Subcutaneous adipose tissue (tissue), 4 donors: ENCODE measurements at places on chromosomes 16 and 17. TPM values are rescaled to one million over a fixed set of nuclear protein-coding genes. Genes with fewer than 3 reads are reported as not detected.

MPO gene
- total RNA-seq, result 0.19 TPM

KRTAP2-4 gene
- total RNA-seq, result not detected

EPN3 gene
- total RNA-seq, result not detected

TNFSF13 gene
- 52.2 TPM for total RNA-seq

CCL8 gene
- 0.44 TPM for total RNA-seq

YPEL3 gene
- total RNA-seq, result 54.8 TPM

MYH8 gene
- total RNA-seq, result not detected

TTLL6 gene
- total RNA-seq, result 0.66 TPM

KRT33A gene
- total RNA-seq, result not detected

MFAP4 gene
- 185 TPM for total RNA-seq

EVPLL gene
- not detected for total RNA-seq

ATP1B2 gene
- total RNA-seq, result not detected

CENPV gene
- 1.8 TPM for total RNA-seq

SALL1 gene
- total RNA-seq, result 0.66 TPM

CD300LF gene
- 0.98 TPM for total RNA-seq

KRTAP4-1 gene
- not detected for total RNA-seq

ST6GALNAC1 gene
- 1.8 TPM for total RNA-seq

CD79B gene
- total RNA-seq, result 4.0 TPM

AANAT gene
- total RNA-seq, result not detected

CANT1 gene
- total RNA-seq, result 18.3 TPM

HOXB13 gene
- 0.75 TPM for total RNA-seq

KAT7 gene
- 22.8 TPM for total RNA-seq

WFDC1 gene
- 0.98 TPM for total RNA-seq

SLC47A2 gene
- not detected for total RNA-seq

CPHXL2 gene
- total RNA-seq, result not detected

TPSG1 gene
- not detected for total RNA-seq

KRTAP2-1 gene
- total RNA-seq, result not detected

PRRT2 gene
- total RNA-seq, result 3.5 TPM

LRRC75A gene
- 4.0 TPM for total RNA-seq

TM4SF5 gene
- total RNA-seq, result not detected

CEP295NL gene
- total RNA-seq, result 5.4 TPM

TAT gene
- 1.5 TPM for total RNA-seq

KCNAB3 gene
- total RNA-seq, result 0.51 TPM

TTYH2 gene
- 4.6 TPM for total RNA-seq

PRSS27 gene
- total RNA-seq, result 3.0 TPM

HOXB5 gene
- 0.22 TPM for total RNA-seq

TMEM114 gene
- total RNA-seq, result not detected

GPR179 gene
- total RNA-seq, result under 0.01 TPM

ZCCHC14 gene
- total RNA-seq, result 17.0 TPM

ELAC2 gene
- total RNA-seq, result 85.9 TPM

PPM1E gene
- not detected for total RNA-seq

ZNF785 gene
- 4.9 TPM for total RNA-seq

MLLT6 gene
- total RNA-seq, result 95.1 TPM

ICAM2 gene
- total RNA-seq, result 45.6 TPM
